ENCODE measurements at places on chromosomes 13 and 19.

DNA sequence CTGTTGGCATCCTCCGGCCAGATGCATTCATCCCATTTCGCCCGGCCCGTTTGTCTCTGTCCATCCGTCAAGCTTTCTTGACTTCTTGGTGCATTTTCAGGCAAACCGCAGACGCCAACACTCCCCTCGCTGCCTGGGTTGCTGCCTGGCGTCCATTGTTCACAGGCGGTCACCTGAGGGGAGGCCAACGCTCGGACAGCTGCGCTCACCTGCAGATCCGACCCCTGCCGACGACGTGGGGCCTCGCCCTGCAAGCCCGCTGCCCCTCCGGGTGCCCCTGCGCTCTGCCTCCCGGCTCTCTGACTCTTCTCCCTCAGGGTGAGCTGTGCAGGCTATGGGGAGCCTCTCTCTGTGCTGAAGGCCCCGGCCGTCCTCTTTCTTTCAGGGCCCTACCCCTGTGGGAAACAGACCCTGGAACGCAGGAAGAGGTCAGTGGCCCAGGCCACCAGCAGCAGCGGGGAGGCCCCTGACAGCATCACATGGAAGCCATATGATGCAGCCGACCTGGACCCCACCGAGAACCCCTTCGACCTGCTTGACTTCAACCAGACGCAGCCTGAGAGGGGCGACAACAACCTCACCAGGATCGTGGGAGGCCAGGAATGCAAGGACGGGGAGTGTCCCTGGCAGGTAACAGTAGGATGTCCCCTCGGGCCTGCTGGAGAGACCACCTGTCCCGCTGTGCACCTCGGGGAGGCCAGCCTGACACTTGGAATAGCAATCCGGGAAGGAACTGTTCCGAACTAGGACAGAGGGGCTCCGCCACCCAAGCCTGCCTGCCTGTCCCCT, 14.8 kb upstream of the PROZ start:
- DNase-seq = no peak

DNA sequence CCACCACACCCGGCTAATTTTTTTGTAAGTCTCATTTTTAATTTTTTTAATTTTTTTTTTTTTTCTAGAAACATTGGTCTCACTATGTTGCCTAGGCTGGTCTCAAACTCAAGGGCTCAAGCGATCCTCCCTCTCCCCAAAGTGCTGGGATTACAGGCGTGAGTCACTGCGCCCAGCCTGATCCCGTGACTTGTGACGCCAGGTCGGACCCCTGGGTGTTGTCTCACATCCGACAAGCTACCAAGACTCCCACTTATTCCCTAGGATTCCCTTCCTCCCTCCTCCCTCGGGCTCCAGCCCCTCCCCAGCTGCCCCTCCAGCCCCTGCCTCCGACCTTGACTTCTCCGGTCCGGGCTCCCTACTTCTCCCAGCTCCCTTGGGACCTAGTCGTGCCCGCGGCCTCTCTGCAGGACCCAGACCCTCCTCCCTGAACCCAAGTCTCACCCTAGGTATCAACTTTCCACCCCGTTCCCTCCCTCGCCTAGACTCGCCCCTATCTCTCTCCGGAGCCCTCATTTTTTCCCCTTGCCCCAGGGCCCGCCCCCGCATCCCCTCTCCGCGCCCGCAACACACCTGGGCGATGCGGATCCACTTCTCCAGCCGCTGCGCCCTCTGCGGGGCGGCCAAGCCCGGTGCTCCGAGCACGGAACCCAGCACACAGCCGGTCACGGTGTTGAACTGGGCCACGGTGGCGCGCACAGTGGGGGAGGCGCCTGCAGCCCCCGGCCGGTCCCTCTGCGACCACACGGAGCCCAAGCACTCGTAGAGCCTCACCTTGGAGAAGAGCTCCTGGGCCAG, 13.1 kb downstream of the RGL3 start:
- DNase-seq = no peak

GRCh38 chr19:20776083-20777076, at the start of gene ZNF66:
Gene ZNF66, plus strand, starts transcription at chr19:20776304. Its CDS starts 144 bp downstream, at chr19:20776448.
- DNase-seq = peak; percentile 94

DNA sequence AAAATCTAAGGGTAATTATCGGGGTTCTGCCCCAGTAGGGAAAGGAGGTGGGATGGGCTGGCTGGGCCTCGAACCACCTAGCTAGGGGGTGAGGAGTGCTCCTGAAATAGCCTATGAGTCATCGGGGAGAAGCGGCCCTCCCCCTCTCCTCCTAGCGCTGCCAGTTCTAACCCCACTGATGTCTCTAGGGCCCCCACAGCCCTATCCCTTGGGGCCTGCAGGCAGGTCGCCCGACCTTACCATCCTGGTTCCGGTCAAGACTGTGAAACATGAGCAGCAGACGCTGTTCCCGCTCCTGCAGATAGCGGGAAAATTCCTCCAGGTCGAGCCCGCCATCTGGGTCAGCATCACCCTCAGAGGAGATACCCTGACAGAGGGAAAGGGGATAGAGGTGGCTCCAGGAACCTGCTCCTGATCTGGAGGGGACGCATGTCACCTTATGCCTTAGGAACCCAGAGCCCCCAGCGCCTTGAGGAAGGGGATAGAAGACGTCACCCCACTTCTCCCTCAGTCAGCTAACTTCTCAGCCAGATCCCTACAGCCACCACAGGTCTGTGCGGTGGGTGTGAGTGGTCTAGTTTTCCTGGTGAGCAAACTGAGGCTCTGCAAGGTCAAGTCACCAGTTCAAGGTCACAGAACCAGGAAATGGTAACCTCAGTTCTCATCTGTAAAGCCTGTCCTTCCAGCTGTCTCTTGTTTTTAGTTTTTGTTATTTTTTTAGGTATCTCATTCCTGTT, 1.5 kb downstream of the SLC25A23 start:
- DNase-seq = no peak

GRCh38 chr13:83184819-83185218, 697.5 kb downstream of the SLITRK1 start:
- no peak for DNase-seq

DNA sequence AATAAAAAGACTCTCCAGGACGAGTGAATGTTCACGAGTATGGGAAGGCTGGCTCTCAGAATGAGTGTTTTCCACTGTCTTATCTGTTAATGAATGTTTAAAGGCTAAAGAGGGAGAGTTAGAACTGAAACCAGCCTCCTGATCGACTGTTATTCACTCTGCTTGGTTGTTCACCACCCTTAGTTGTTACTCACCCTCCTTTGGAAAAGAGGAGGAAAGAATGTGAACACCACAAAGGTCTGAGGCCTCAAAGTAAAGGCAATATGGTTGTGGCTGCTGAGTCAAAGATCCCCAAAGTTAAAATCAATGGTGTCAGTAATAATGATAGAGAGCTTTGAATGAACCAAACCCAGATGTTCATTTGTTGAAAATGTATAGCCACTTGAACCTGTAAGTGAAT, 1793.2 kb upstream of the PCDH20 start:
- no peak for DNase-seq

GRCh38 chr13:45396533-45397095, 21.6 kb downstream of the SLC25A30 start:
- no peak for DNase-seq

GRCh38 chr13:22198001-22198400, 527.1 kb downstream of the FGF9 start:
- DNase-seq = no peak

- no peak for DNase-seq
Measured at GRCh38 chr13:46124531-46124966, 19.7 kb upstream of the CPB2 start.

All from NCI-H1092 (cell line).